Stimulated activated effector memory CD8-positive, alpha-beta T cell treated with anti-CD3 and anti-CD28 coated beads, Interleukin-12 subunit alpha, Interleukin-12 subunit beta, amount 100 ng/mL, for 72 hours (primary cell): ENCODE measurements at places on chromosomes 11 and 22.

DNA sequence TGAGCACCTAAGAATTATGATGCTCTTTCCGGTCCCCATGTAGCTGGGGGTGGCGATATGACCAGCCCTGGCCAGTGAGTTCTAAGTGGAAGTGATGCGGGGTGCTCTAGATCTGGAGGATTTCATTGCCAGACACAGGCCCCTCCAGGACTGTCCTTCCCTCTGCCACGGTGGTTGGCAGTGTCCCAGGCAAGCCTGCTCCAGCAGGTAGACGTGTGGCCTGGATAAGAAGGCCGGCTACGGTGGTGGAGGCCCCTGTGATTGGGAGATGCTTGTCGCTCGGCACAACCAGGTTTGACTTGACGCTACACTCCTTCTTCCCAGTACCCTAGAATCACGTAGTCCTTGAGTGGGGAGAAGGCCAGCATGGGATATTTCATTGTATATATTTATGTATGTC is 9.1 kb upstream of the ARHGAP8 start:
- DNase-seq: no peak

DNA sequence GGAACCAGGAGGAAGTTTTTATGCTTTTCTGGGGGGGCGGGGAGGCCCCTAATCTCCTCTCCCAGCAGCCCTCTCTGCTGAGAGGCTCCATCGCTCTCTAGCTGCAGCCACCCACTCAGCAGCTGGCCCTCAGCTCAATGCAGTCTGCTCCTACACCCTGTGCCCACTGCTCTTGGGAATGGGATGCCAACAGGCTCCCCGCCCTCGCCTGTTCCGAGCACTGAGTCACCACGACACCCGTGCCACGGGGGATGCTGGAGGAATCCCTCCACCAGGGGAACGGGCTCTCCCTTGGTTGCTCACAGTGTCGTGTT is 23.5 kb upstream of the SUSD2 start:
- DNase-seq: no peak

DNA sequence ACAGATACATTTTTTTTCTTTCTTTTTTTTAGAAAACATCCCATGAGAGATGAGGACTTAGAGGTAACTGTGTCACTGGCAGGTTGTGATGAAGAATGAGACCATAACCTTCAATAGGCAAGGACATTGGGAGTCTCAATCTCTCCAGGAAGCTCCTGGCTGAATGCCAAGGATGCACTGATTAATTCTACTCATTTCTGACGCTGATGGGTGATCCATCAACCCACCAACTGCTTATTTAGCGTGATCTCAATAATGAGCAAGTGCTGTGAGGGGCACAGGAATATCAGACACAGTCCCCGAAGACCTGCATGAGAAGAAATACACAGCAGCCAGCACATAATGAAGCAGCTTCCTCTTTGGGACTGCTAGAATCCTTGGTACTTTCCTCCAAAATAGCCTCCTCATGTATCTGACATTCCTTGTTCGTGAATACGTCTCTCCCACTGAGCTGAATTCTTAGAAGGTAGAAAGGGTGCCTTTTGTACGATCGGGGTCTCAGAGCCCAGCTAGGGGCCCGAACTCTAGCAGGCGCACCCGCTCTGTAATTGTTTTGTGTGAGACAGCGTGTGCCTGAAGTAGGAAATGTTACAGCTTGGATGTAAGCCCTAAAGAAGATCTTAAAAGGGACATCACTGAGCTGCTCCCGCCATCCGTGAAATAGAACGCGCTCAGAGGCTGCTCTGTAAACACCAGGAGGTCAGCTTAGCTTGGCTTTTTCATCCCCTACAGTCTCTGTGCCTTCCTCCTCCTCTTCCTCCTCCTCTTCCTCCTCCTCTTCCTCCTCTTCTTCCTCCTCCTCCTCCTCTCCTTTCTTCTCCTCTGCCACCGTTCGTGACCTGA is 7.2 kb downstream of the CLMP start:
- DNase-seq: no peak

DNA sequence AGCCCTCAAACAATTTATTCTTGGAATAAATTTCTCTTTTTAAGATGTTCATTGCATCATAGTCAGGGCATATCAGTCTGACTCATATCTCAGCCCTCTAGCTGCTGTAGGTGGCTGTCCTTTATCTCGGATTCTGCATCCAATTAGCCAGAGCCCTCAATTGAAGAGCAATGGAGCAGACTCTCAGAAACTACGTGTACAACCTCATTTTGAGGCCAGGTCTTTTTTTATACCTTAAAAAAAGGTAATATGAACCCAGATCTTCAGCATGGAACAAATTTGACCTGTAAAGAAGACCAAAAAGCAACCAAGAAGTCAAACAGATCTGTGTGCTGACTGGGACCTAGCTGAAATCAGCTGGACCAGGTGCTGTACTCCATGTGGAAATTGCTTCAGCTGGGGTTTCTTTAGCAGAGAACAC is 8.7 kb downstream of the OR52A5 start:
- no peak for DNase-seq

GRCh38 chr22:43118953-43119458 is 8.5 kb downstream of the BIK start:
- DNase-seq: no peak

- DNase-seq: no peak
Measured at GRCh38 chr11:100790073-100790472, 103.0 kb downstream of the ARHGAP42 start.

- no peak for DNase-seq
Measured at GRCh38 chr22:48464246-48464645, 1363.4 kb downstream of the BRD1 start.

GRCh38 chr11:114478001-114478410 is 38.7 kb downstream of the REXO2 start:
- DNase-seq: no peak

DNA sequence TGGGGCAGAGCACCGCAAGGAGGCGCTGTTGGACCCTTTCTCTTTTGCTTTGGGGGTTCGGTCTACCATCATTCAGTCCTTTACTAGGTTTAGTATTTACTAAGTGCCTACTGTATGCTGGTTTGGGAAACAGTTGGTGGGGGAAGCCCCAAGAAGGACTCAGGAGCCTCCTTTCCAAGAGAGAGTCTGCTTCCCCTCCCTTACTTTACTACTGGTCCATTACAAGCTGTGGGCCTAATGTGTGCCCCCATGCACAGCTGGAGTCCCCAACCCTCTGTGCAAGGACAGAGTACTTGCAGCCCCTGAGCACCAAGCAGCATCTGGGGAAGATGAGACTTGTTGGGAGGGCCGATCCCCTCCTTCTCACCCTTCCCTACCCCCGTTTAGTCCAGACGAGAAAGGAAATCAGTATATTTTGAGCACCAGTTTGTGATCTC is 876 bp upstream of the UBE2L6 start:
- DNase-seq: peak; percentile 95

- DNase-seq: no peak
Measured at GRCh38 chr11:30741039-30741550, 154.9 kb upstream of the MPPED2 start.
